ENCODE measurements at places on chromosomes 16 and 17.

- no peak for DNase-seq
These were observed 59.4 kb downstream of the MGAT5B start for GRCh38 chr17:76927577-76927976.

GRCh38 chr16:53281280-53281679, 153.0 kb upstream of the RBL2 start:
- DNase-seq, result no peak

- no peak for DNase-seq
These were observed 100.5 kb downstream of the CYB561 start for GRCh38 chr17:63345611-63346010.

DNA sequence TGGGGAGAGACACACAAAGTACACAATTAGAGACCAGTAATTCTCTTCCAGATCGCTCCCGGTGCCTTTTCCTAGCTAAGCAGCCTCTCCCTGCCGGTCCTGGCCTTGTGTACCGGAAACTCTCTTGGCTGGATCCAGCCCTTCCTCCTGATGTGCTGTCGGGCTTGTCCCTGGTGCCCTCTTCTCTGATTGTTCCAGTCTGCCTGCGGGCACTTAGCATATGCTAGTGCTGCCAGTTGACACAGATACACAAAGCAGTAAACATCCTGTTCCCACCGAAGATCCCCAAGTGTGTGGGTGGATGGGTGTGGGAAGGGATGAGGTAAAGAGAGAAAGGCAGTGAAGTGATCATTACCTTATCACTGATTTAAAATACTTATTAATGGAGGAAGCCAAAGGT, 9.7 kb downstream of the HS3ST3B1 start:
- no peak for DNase-seq

GRCh38 chr17:51322390-51323029, 62.2 kb downstream of the UTP18 start:
- no peak for DNase-seq

- DNase-seq, result no peak
These were observed 130.9 kb upstream of the CACNG3 start for GRCh38 chr16:24125214-24125613.

DNA sequence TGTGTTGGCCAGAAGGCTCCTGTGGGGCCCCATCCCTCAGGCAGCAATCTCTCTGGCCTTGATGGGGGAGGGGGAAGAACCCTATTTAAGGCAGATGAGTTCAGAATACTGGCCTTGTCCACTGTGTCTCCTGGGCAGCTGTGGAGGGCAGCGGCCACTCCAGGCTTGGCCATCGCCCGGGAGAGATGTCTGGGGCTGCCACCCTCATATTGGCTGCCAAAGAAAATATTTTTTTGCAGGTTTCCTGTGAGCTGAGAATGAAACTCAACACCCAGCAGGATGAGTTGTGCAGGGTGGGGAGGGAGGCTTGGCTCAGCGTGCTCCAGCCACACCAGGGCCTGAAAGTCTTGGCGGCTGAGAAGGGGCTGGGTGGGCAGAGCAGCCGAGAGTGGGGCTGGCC, 14.4 kb upstream of the TIMP2 start:
- peak; percentile 50 for DNase-seq

DNA sequence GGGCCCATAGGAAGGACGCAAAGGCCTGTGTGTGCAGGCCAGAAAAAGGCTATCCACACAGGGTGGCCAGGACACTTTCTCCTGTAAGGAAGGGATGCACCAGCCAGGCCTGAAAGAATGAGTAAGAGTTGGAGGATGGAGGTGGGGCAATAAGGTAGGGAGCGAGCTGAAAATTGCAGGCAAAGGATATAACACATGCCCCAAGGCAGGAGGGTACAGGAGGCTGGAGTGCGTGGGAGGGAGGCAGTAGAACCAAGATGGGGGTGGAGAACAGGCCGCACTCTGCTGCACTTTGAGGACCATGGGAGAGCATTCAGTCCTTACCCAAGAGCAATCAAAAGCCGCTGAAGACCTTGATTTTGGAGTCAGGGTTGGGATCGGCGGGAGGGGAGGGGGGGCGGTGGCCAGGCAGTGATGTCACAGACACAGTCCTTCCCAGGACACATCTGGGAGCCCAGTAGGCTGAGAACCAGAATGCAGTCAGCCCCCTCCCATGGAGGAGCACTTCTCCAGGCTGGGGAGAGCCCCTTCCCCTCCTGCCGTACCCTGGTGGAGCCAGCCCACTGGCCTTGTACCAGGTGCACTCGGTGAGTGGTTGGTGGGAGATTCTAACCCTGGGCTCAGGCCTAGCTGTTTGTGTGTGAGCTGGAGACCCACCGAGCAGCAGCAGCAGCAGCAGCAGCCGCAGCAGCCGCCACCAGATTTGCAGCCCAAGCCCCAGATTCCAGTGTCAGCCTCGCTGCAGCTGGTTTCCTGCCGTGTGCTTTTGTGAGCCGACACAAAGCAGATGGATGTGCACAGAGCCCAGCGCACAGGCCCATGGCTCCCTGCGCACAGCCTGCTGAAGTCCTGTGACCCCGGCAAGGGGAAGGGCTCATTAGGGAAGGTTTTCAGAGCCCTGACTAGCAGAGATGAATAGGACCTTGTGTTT, 17.5 kb downstream of the ANKRD40 start:
- no peak for DNase-seq

- DNase-seq, result no peak
These were observed 17.9 kb upstream of the ZNF652 start for GRCh38 chr17:49379926-49380325.

DNA sequence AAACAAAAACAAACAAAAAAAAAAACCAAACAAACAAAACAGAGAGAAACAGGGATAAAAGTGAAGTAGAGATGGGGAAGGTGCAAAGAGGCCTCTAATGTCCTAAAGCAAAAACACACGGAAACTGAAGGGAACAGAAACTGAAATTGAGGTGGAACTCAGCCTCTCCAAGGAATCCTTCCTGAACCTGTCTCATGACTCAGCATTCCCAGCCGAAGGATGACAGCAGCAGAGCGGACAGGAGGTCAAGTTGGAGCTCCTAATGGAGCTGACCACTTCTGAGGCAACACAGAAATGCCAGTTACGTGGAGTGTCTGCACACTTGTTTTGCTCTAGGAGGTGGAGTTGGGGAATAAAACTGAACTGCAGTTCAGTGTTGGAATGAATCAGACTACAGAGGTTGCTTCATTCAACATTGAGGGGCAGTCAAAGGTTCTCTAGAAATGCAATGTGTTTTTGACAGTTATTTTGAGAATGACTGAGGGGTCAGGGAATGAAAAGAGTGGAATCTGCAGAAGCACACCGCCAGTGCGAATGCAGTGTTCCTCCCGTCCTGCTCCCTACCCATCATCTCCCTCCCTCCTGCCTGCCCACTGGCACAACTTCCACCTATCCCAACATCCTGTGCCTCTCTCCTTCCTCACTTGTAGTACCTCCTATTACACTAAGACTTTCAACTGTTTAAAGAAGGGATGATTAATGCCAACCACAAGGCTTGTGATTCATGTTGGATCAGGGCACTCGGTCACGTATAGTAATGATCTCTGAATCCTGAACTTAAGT, 6.3 kb downstream of the UBE2O start:
- peak; percentile 76 for DNase-seq

DNA sequence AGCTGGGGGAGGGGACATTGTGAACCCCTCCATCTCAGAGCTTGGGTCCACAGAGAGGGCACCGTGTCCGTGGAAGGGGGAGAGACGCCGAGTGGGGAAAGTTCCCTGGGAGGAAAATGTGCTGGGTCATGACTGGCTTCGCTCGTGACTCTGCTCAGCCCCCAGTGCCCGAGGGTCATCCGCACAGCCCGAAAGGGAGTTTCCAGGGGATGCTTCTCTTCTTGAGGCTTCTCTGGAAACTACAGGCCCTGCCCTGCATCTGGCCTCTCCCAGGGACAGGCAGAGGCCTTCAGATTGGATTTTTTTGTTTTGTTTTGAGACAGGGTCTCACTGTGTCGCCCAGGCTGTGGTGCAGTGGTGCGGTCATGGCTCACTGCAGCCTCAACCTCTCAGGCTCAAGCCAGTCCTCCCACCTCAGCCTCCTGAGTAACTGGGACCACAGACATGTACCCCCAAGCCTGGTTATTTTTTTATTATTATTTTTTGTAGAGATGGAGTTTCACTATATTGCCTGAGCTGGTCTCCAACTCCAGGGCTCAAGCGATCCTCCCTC, 9.8 kb upstream of the GSE1 start:
- DNase-seq, result no peak

DNA sequence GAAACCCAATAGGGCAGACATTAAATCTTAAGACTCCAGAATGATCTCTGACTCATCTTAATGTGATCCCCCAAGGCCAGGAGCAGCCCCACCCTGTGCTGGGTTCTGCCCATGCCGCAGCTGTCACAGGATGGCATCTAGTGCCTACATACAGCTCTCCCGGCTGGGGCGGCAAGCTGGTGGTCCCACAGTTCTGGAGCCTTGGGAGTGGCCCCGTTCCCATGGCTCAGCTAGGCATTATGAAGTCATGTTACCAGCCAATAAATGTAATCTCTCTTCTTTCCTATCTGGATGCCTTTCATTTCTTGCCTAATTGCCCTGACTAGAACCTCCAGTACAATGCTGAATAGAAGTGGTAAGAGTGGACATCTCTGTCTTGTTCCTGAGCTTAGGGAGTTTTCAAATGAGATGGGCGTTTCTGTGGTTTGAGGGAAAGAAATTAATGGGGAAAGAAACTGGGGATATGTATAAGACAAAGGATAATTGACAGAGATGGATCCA, 95.7 kb upstream of the DNAH17 start:
- DNase-seq, result peak; percentile 18

DNA sequence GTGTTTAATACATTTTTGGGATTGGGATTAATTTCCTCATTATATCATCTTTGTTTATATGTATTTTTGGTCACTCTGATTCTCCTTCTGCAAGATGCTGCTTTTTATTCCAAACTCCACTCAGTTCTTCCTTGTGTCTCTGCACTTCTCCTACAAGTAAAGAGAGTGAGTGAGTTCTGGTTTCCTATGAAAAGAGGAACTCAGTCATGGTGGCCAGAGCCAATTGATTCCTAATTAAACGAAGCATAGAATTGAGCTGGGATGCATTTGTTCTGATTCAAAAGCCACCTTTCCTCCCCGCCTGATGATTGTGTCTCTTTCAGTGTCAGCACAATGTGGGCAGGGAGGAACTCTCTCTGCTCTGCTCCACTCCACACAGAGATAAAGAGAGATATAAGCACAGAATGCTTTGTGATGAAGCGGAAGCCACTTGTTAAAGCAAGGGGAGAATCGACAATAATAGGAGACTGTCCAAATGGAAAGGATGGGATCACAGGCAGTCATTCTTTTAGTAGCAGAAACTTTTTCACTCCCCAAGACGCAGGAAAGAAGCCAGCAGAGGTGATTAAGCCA, 121.3 kb upstream of the GOT2 start:
- DNase-seq, result no peak

GRCh38 chr17:39081851-39082250, 69.6 kb downstream of the PLXDC1 start:
- DNase-seq, result no peak

GRCh38 chr16:10611825-10612342, 31.5 kb upstream of the EMP2 start:
- DNase-seq, result no peak

DNA sequence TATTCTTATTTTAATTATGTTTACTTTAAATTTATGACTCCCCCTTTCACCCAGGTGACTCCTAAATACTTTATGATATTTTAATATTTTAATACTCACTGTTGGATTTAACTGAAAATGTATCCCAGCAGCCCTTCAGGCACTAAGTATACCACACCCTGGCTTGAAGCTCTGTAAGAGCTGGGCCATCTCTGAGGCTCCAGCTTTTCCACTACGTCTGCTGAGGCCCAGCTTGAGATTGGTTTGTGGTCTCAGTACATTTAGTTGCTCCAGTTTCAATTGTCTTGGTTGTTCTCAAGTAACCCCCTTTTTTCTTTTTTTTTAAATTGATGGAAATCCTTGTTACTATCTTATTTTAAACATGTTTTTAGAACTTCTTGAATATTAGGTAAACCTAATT, 27.0 kb upstream of the CAPNS2 start:
- no peak for DNase-seq

DNA sequence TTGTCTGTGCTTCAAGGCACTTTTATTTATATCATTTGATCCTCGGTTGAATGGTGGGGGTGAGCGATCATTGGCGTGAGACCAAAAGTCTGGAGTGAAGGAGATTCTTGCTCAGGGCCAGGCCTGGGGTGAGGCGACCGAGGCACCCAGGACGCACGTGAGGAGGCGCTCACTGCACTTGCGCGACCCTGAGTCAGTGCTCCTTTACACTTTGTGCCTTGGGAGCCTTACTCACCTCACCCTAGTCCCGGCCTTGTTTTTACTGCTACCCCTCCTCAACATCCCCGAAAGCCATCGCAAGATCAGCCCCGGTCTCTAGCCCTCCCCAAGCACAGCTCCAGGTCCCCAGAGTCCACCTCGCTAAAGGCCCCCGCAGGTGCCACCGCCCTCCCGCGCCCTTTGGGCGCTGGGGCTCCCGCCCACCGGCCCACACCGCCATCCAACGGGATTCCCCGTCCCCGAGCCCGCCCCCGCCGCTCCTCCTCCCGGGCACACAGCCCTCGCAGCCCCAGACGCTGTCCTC, 496 bp downstream of the EZH1 start:
- DNase-seq, result peak; percentile 80

DNA sequence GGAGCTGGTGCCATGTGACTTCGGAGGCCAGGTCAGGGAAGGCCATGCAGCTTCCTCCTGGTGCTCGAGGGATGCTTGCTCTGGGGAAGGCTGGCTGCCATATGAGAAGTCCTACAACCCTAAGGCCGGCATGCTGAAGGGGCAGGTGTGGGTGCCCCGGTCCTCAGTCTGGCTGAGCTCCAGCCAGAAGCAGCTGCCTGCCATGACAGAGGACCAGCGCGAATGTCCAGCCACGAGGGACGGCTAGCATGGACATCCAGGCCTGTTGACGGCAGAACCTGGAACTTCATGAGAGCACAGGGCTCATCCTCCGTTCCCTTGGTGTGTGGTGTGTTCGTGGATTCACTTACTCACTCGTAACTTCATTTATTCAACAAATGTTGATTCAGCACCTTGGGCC, 140.6 kb downstream of the IRF8 start:
- DNase-seq, result no peak

DNA sequence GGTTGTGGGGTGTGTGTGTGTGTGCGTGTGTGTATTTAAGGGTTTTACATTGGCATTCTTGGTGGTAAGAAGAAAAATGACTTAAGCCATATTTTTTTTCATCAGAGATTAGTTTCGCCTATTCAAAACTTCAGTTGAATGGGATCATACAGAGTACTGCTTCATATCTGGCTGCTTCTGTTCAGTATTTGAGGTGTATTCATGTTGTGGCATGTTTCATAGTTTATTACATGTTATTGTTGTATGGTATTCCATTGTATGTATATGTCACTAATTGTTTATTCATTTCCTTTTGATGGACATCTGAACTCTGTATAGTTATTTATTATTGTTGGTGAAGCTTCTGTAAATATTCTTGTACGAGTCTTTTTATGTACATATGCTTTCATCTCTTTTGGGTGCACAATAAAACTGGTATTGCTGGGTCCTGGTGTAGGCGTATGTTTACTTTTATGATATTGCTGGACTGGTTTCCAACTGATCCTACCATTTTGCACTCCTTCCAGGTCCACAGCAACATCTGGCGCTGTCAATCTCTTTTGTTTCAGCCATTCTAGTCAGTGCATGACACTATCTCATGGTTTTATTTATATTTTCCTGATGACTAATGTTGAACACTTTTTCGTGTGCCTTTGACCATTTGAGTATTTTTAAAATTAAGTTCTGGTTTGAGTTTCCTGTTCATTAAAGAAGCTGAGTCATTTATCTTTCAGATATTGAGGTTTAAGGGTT, 77.4 kb upstream of the MAF start:
- no peak for DNase-seq

- no peak for DNase-seq
These were observed 29.7 kb upstream of the ZC3H18 start for GRCh38 chr16:88540346-88540977.

GRCh38 chr17:56292578-56292977, 139.3 kb downstream of the ANKFN1 start:
- DNase-seq, result no peak

- no peak for DNase-seq
These were observed 7.2 kb downstream of the MPO start for GRCh38 chr17:58273453-58274104.
